Retina (tissue), 1 donor: ENCODE measurements at places on chromosomes 7 and 10.

DNA sequence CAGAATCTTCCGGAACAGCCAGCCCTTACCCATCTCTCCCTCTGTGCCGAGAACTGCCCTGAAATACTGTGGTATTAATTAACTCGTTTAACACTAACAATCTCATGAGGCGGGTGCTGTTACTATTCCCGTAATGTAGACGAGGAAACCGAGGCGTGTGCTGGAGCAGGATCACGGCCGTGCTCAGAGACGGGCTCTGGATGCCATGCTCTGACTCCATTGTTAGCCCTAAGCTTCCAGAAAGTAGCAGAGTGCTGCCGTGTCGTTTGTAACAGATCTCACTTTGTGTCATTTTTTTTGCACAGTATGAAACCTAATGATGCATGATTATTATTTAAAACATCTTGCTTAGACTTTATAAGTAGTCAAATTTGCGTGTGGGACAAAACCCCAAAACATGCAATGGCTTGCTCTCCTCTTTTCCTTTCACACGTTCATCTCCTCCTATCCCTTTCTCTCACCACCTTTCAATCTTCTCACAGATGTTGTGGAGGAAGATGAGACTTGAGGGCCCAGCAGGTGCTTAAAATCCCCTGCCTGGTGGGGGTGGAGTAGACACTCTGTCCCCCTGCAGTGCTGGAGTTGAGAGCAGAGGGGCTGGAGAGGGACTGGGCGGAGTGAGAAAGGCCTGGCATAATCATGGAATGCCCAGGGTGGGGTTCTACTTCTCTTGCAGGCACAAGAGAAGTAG, 482 bp upstream of the ACTR3C start:
- peak; percentile 48 for DNase-seq

DNA sequence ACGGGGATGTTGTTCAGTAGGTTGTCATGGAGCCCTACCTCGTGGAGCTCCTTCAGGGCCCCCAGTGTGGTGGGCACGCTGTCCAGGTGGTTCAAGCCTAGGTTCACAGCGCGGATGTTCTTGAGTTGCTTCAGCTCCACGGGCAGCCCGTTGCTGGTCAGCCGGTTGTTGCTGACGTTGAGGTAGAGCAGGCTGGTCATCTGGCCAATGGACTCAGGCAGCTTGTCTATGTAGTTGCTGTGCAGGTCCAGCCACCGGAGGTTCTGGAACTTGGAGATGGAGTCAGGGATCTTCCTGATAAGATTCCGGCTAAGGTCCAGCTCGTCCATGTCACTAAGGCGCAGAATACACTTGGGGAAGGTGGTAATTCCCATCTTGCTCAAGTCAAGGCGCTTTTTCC, 26.0 kb downstream of the LRRC18 start:
- no peak for DNase-seq

- DNase-seq, result no peak
Observed at GRCh38 chr10:91690412-91690811, 57.5 kb upstream of the PPP1R3C start.

- DNase-seq, result no peak
Observed at GRCh38 chr10:53597835-53598251, 825.3 kb upstream of the MBL2 start.
